ENCODE measurements at places on chromosomes 7 and 10.

DNA sequence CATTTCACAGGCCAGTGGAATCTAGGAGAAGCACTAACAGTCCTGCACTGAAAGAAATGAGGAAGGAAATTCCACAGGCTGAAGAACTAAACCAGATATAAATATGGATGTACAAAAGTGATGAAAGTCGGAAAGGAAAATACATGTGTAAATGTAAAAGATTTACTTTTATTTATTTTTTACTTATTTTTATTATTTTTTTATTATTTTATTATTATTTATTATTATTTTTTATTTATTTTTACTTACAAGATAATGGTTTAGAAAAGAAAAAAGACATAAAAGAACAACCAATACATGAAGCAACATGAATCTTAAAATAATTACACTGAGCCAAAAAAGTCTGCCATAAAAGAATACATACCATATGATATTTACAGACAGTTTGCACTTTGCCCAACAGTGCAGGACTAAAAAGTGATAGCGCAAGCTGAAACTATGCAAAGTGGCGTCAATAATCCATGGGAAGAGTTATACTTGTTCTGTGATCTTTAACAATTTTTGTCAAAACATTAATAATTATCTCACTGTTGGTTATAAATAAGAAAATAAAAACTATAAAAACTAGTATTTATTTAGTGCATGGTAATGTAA lies 317.8 kb upstream of the MKI67 start:
- DNase-seq = no peak

GRCh38 chr10:22598478-22598877 lies 115.9 kb downstream of the PIP4K2A start:
- no peak for DNase-seq

DNA sequence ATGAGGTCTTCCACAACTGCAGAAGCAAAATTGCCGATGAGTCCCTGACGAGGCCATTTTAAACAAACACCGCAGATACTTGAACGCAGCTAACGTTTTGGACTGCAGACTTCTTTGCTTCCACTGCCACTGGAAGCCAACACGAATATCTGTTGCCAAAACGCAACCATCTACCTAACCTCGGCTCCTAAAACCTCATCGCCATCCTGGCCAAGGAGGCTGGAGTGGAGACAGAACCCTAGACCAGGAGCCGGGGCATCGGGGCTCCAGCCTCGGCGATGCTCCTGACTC lies 493 bp downstream of the WDR91 start:
- no peak for DNase-seq

GRCh38 chr7:97576043-97576442 lies 155.8 kb upstream of the TAC1 start:
- no peak for DNase-seq

DNA sequence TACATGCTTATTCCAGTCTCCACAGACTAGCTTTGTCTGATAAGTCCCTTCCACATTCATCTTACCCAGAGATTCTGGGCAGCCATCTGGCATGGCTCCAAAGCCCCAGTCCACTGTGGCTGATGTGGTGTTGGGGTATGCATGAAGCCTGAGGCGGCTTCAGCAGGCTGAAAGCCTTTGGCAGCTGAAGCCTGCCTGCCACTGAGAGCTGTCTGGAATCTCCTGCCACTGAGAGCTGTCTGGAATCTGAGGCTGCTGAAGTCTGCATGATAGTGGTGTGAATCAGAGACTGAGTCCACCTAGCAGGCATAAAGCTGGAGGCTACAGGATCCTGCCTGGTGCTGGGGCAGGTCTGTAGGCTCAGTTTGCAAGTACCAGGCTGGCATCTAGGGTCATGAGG lies 87.1 kb downstream of the DYNC1I1 start:
- DNase-seq = no peak

Data from stimulated activated CD8-positive, alpha-beta memory T cell treated with anti-CD3 and anti-CD28 coated beads, Interleukin-2, amount 100 ng/mL, for 1 hour (primary cell).